KBM-7 (cell line): ENCODE measurements at places on chromosomes 7 and 10.

DNA sequence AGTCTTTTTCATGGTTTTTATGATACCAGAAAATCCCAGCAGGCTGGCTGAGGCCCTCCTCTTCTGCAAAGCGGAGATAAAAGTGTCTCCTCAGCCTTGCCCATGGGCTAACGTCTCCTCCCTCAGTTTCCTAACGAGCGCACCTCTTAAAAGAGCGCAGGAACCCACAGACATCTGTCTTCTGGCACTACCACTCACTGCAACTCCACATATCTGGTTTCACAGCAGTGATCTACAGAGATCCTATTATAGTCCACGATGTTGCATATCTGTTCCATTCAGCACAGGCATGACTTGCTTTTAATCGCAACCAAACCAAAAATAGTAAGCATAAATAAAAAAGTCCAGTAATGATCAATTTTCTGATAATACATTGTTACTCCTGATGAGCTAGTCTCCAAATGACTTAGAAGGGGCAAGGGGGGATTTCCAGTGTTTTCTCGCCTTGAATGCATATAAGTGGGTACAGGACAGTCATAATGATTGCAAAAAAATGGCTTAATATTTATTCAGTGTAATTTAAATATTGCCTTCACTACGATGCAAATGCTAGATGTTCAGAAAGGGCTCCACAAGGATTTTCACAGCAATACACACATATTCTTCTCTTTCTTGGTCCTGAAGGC lies 20.9 kb downstream of the ANKRD22 start:
- peak; percentile 55 for DNase-seq

DNA sequence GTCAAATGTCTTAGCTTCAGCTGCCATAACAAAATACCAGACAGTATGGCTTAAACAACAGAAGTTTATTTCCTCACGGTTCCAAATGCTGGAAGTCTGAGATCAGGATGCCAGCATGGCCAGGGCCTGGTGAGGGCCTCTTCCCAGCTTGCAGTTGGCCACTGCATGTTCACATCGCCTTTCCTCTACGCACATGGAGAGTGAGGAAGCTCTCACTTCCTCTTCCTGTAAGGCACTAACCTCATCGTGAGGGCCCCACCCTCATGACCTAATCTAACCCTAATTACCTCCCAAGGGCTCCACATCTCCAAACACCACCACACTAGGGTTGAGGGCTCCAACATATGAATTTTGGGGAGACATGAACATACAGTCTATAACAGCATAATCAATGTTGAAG lies 14.4 kb downstream of the ZNF33B start:
- peak; percentile 70 for DNase-seq

DNA sequence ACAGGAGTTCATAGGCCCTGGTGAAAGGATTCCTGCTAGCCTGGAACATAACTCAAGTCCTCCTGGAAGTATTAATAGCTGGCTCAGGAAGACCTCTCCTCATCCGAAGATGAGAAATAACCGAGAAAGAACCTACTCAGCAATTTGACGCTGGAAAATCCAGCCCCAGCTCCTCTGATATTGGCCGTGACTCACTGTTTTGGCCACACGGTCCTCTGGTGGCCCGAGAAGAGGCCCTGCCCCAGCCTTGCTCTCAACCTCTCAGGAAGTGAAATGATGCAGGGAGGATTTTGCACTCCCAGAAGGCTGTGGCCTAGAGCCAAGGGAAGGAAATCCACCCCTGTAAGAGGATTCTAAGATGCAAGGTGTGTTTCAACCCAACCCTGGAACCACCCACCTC lies 121.6 kb downstream of the MTPAP start:
- no peak for DNase-seq

DNA sequence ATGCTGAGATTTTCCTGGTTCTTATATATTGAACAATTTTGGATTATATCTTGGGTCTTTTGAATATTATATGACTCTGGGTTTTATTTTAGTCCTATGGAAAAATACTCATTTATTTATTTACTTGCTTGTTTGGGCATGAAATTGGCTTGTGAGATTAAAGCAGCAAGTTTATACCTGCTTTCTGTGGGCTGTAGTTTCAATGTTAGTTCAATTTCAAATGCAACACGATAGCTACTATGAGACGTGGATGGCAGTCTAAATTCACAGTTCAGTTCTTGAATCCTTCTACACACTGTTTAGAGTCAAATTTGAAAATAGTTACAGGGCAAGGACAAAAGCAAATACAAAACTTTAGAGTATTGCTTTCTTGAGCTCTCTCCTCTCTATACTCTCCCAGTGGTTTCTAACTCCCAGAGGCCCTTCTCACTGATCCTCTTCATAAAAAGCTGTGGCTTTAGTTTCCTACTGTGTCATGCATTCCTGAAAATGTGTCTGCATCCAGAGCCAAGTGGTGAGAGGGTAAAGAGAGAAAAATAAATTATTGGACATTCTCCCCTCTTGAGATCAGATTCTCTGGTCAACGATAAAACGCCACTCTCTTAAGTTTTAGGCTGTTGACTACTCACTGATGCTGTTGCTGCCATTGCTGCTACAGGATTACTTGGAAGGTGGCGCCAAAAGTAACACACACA lies 34.4 kb downstream of the POLR1F start:
- DNase-seq = no peak

- DNase-seq = no peak
These were observed at the start of gene CHST15 for GRCh38 chr10:124092860-124093773. TSS of gene CHST15 (minus strand) at chr10:124093598. CDS start at chr10:124046212, 47,386 bp downstream.

- no peak for DNase-seq
These were observed 85.7 kb downstream of the MMRN2 start for GRCh38 chr10:86871563-86872183.

DNA sequence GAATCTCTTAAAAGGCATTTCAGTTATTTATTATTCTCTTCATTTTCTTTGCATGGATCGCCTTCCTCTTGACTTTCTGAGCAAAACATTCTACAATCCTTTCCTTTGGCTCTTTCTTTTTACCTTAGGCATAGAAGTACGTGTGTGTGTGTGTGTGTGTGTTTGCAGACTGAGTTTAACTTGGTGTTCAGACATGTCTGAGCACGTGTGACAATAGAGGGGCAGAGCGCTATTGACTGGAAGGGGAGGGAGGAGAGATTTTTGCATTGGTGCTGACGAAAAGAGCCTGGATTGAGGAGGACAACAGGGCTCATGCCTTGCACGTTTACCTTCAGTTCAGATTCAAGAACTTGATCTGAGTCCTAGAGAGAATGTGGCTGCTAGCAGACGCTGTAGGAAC lies 129.8 kb downstream of the SEC23IP start:
- no peak for DNase-seq

GRCh38 chr10:3716093-3716492 lies 68.9 kb downstream of the KLF6 start:
- DNase-seq = no peak

DNA sequence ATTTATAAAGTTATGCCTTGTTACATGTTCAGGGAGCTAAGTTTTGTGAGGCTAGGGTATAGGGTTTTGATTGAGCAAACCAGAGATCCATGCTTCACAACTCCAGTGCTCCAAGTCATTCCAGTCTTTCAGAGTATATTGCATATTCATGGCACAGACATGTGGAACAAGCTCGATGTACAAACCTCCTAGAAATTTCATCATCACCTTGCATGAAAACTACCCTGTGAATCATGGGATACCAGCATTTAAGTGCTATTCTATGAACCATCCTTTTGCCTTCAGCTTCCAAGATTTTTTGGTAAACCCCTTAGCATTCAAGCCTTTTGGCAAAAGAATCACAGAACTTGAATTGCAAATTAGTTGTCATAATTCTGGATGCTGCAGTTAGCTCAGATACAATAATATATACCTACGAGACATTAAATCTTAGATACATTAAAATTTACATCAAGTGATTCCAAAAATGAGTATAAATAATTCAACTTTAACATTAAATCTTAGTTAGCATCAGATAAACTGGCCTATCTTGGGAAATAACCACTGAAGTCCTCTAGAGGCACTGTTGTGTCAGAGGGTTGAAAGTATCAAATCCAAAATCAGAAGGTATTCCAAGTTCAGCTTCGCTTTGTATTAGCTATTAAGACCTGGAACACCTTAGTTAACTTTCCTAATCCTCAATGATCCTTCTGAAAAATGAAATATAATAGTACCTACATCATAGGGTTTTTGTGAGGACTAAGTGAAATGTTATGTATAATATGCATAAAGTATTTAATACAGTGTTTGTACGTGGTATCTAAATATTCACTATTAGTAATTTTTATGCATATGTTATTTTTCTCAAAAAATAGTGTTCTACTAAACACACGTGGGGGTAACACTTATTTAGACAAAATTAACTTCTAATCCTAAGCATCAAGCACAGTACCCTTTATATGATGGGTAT lies 55.5 kb upstream of the CABCOCO1 start:
- DNase-seq = no peak

DNA sequence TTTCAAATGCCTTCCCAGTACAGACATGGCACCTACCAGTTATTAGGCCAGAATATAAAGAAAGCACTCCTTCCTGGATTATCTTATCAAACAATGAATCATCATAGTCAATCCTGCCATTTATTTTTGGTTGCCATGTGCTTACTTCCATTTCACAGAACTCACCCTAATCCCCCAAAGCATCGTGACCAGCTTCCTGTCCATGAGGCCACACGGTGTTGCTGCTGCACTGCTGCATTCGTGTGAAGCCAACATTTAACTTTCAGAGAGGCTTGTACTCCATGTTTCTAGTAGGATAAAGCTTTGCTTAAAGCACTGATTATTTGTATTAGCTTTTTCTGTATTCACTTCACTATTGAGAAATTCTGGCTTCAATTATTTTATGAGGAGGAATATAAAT lies 14.4 kb downstream of the COL28A1 start:
- DNase-seq = peak; percentile 43

GRCh38 chr7:158369866-158370265 lies 217.8 kb downstream of the PTPRN2 start:
- DNase-seq = no peak

DNA sequence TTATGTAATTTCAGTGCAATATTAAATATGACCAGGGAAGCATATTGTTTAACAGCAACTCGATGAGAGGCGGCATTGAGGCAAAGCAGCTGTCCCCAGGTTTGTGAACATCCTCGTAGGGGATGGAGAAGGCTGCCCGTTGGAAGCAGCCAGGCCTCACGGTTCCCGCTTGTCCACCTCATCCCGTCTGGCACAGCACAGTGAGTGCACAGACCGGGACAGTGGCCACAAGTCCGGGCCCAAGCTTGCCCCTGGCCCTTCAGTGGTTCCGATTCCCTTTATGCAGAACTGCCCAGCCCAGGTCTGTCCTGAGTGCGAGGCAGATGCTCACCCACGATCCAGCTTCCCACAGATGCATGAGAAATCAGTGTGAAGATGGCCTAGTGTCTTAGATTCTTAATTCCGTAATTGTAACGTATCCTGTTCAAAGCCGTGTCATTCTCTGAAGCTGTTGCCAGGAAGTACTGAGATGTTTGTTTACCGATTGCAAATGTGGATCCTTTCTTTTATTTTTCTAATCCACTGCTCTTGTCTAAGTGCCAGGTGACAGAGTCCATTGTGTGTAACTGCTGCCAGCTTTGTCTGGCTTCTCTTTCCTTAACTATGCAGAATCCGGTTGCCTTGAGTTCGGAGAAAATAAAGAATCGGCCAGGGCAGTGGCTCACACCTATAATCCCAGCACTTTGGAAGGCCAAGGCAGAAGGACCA lies 35.5 kb downstream of the PFKP start:
- DNase-seq = no peak

DNA sequence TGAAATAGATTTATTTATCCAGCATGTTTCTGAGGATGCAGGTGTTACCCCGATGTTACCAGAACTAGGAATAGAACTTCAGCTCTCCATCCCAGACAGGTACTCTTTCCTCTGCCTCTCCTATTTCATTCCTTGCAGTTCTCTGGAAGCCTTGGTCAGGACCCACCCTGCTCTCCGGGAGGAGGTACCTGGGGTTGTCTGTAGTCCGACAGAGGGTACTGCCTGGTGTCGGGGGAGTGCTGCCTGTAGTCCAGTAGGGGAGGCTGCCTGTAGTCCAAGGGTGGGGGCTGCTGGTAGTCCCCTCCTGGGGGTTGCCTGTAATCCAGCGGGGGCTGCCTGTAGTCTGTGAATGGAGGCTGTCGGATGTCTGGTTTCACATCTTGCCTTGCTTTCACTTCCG lies 328.4 kb downstream of the PHTF2 start:
- no peak for DNase-seq

GRCh38 chr10:77317221-77317620 lies 320.4 kb downstream of the KCNMA1 start:
- no peak for DNase-seq

DNA sequence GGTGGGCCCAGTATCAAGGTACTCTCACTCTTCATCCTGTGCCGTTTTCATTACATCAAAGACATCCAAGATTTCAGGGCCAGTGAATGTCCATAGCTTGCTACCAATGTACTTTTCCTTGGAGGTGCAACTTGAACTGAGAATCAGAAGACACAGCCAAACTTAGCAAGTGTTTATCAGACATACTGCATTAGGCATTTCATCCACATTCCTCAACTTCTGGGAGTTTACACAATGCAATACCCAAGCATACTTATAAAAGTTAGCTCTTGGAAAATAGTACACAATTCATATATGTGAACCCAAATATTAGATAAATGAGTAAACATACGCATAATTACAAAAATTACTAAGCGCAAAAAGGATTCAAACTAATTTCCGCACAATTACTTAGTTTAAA lies 216.3 kb upstream of the RHOBTB1 start:
- no peak for DNase-seq

DNA sequence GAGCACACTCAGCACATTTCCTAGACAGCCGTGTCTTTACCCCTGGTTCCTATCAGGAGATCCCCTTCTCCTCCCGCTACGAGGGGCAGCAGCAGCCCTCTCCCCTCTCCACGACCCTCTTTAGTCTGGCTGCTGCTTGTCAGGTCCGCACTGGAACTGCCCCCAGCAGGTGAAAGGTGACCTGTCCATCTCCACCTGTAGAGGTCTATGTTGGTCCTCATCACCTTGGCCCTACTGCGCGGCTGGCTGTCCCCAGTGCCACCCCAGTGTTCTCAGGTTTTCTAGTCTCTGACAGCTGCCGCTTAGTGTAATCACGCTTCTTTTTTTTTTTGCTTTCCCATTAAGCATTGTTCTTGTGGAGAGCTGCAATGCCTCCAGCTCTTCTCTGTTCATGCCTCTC lies 545.7 kb downstream of the SDK1 start:
- DNase-seq = no peak

- DNase-seq = no peak
These were observed 340.6 kb upstream of the NRP1 start for GRCh38 chr10:33674986-33675599.

- DNase-seq = no peak
These were observed 92.8 kb downstream of the SDK1 start for GRCh38 chr7:3393862-3394261.

DNA sequence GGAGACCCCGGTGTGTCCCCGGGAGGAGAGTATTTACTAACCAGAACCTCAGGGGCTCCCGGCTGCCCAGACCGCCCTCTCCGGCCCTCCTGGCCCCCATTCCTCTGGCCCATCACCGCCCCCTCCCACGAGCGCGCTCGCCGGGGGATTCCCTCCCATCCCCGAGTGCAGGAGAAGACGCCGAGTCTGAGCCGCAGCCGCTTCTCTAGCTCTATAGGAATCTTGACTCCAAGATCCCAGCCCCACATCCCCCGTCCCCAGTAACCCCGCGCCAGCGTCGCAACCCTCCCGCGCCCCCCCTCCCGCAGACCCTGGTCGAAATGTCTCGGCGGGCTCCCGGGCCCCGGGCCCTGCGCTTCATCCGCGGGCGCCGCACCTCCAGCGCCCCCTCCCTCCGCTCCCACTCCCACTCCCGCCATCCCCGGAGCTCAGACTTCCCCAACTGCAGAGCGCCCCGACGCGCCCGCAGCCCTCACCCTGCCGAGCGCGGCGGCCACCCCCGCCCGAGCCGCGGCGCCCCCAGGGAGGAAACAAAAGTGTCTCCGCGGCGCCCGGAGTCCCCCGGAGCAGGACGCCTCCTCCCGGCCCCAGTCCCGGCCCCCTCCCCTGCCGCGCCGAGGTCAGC lies 541 bp downstream of the ELMO1 start:
- no peak for DNase-seq
